ENCODE measurements at places on chromosomes 7 and 10.

DNA sequence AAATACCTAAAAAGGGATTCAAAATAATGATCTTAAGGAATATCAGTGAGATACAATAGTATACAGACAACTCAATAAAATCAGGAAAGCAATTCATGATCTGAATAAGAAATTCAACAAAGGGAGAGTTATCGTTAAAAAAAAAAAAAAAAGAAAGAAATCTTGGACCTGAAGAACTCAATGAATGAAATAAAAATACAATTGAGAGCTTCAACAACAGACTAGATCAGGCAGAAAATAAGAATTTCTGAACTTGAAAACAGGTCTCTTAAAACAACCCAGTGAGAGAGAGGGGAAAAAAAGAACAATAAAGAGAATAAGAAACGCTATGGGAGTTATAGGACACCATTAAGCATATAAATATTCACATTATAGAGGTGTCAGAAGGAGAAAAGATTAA lies 72.0 kb upstream of the MACROH2A2 start:
- no peak for DNase-seq

GRCh38 chr10:99461230-99461629 lies 30.8 kb upstream of the GOT1 start:
- no peak for DNase-seq

- DNase-seq, result no peak
These were observed 8.9 kb upstream of the PVRIG start for GRCh38 chr7:100210805-100211204.

- DNase-seq, result no peak
These were observed 6.2 kb downstream of the TMEM130 start for GRCh38 chr7:98863601-98864000.

- no peak for DNase-seq
These were observed 220.0 kb downstream of the AGMO start for GRCh38 chr7:15341817-15342216.

DNA sequence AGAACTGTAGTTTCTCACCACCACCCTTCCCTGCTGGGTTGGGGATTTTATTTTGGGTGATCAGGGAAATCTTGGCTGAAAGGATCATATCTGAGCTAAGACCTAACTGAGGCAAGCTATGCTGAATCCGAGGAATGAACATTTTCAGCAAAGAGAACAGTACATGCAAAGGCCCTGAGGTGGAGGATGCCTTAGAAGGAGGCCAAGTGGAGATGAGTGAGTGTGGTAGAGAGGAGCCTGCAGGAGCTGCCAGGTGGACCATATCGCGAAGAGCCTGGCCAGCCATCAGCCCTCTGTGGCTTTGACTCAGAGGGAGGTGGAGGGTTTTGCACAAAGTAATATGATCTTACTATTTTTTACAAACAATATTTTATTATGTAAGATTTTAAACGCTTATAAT lies 1.6 kb upstream of the RASGEF1A start:
- no peak for DNase-seq

DNA sequence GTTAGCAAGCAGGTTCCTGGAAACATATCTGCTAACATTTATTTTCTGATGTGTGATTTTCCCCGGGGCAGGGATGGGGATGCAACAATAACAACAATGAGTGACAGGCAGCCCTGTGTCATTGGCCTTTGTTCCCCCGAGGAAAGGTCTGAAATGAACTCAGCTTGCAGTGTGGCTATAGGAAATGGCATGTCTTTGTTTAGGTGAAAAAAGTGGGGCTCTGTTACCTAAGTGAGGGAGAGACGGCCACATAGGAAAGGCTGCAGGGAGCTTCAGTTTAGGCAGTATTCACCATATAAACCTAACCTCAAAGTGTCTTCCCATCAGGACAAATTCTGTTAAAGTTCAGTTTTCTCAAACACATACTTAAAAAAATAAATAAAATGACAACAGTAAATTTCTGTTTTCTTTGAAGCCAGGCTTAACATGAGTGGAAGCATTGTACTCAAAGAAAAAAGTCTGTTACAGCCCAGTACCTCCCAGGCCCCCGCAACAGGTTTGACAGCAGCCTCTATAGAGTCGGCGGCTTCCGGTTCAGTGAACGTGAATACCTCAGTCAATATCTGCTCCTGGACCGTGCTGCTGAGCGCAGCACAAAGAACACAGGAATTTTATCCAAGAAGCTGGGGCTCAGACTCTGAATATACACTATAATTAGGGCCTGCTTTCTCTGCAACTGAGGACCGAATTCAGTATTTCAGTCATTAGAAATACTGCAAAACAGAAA lies 168.3 kb downstream of the GLI3 start:
- no peak for DNase-seq

GRCh38 chr7:30862995-30863705 lies 48.5 kb upstream of the AQP1 start:
- DNase-seq, result no peak

GRCh38 chr7:26155531-26156375 lies 3.8 kb downstream of the NFE2L3 start:
- no peak for DNase-seq

DNA sequence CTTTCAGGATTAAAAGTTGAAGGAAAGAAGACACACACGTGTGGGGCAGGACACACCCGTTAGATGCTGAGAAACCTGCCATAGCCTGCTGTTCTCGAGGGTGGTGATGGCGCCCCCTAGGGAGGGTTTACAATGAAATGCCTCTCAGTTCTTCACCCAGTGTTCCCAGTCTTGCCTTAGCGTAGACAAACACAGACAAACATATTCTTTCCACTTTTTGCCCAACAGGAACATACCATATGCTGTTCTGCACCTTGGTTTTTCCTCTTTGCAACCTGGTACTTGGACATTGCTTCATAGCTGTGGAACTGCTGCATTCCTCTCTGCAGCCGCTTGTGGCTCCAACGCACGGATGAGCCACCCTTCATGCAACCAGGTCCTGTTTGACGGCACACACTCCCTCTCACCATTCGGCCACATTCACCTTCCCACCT lies 23.3 kb upstream of the HSPA12A start:
- peak; percentile 12 for DNase-seq

DNA sequence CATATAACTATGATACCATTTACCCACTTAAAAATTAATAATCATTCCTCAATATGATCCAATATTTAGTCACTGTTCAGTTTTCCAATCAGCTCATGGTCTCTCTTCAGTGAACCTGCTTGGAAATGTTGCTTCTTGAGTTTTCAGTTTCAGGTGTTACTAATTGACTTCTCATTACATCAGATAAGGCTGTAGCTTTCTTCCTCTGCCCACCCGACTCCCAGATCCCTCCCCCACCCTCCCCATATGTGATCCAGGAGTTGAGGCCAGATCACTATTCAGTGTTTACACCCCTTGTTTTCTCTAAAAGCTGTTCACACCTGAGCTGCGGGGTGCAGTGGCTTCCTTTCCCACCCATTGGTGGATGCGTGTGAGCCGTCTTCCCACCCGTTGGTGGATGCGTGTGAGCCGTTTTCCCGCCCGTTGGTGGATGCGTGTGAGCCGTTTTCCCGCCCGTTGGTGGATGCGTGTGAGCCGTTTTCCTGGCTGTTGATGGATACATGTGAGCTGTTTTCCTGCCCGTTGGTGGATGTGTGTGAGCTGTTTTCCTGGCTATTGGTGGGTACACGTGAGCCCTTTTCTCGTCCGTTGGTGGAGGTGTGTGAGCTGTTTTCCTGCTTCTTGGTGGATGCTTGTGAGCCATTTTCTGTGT lies 3.2 kb upstream of the MTG1 start:
- DNase-seq, result no peak

GRCh38 chr7:47069385-47070076 lies 512.4 kb downstream of the TNS3 start:
- DNase-seq, result no peak
